ENCODE measurements at places on chromosomes 2 and 18.

GRCh38 chr2:223576873-223577272, 25.3 kb downstream of the SCG2 start:
- peak; percentile 88 for DNase-seq

DNA sequence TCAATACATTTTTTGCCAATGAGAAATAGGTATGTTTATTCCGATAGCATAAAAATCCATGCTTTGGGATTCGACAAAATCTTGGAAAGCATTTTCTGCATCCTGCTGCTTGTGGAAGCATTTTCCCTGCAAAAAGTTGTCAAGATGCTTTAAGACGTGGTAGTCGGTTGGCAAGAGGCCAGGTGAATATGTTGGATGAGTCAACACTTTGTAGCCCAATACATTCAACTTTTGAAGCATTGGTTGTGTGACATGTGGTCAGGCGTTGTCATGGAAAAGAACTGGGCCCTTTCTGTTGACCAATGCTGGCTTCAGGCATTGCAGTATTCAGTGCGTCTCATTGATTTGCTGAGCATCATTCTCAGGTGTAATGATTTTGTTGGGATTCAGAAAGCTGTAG, 764.5 kb downstream of the TRIB2 start:
- no peak for DNase-seq

GRCh38 chr18:2513616-2514015, 57.7 kb downstream of the METTL4 start:
- no peak for DNase-seq

DNA sequence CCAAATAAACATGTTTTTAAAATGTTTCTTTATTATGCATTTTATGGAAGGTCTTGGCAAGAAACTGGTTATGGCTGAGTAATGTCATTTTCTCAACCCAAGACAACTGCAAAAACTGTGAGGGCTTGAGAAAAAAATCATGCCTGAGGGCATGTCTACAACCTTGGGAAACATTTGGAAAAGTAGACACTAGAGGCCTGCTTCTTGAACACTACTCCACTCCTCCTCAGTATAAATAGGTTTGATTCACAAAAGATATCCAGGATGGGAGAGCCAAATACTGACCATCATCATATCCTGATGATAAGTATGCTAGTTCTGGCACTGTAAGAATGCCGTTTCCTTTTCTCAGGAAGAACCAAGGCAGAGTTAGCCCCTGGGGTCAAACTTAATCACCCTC, 71.1 kb downstream of the OSR1 start:
- DNase-seq, result no peak

DNA sequence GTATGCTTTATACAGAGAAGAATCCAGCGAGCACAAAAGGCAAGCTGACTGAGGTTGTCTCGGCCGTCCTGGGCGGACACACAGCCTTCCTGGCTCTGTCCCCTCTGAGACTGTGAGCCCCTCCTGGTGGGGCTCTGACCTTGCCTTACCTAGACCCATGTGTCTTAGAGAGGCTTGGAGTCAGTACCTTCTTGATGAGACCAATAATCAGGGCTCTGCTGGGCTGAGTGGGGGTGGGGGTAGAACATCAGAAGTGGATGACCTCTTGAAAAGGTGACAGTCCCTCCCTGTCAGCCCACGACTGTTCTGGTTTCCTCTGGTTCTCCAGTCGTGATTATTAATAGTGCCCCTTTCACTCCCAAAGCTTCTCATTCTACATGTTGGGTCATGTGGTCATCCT, 31.2 kb downstream of the TWIST2 start:
- no peak for DNase-seq

- no peak for DNase-seq
Observed at GRCh38 chr2:204354442-204354856, 190.8 kb upstream of the PARD3B start.

- no peak for DNase-seq
Observed at GRCh38 chr18:12520442-12520992, 112.8 kb downstream of the PRELID3A start.

- no peak for DNase-seq
Observed at GRCh38 chr2:69452687-69453086, 15.5 kb upstream of the NFU1 start.

DNA sequence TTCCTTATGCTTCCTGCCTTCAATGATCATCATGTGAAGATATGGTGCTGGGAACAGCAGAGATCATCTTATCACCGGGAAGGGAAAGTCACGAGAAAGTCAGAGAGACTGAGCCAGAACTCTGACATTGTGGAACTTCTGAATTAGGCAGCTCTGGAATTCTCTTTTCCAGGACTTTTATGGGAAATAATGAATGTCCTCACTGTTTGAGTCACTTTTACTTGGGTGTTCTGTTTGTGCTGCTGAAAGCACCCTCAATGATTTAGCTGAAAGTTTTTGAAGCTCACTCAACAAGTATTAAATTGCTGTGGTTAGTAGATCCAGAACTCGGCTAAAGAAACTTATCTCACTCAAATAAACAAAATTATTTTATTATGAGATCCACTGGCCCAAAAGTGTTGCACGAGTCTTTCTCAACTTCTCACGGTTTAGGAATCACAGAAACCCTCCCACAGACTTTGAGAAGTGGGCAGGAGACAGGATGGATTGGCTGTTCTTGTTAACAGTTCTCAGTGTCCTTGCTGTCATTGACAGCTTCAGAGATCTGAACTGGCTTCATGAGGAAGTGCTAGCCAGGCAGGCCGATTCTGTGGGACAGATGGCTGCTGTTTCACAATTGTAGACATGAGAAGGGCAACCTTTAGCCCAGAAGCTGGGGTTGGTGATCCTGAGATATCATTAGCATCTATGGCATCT, 26.4 kb upstream of the ATRAID start:
- peak; percentile 47 for DNase-seq

- no peak for DNase-seq
Observed at GRCh38 chr2:187453078-187453641, 5.1 kb upstream of the CALCRL start.

DNA sequence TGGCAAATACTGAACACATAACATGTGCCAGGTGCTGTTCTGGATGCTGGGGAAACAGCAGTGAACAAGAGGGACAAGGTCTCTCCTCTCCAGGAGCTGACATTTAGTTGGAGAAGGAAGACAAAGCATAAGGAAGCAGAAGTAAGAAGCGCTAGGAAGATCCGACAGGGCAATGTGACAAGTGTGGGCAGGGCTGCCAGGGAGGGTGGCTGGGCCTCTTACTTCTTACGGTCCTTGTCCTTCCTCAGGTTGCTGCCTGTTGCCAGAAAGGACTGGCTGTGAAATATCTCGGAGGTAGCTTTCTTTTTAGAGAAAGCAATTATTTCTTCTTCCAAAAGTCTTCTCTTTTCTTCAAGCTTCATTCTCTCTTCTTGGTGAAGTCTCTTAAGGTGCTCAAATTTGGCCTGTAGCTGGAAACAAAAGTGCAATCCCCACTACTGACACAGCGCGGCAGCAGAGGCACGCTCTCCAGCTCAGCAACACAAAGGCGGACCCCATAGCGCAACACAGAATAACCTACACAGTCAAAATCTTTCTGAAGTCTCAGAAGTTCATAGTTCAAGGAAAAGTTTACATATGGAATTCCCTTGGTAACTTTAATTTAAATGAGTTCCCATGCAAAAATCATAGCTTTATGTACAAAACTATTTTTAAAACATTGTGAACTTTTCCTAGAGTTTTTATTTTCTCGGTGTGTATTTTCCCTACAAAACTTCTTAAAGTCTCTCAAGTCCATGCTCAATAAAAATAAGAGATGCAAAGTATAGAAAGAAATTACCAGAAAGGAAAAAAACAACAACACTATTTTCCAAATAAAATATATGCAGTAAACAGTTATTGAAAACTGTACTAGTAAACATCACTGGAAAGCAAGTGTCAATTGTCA, 67.7 kb downstream of the SEPTIN10 start:
- peak; percentile 43 for DNase-seq

All from HFFc6 (cell line).